ENCODE measurements at places on chromosomes 1 and 21.

GRCh38 chr1:41242342-41243078 is 404 bp upstream of the SCMH1 start:
- DNase-seq, result no peak

GRCh38 chr1:112576240-112576639 is 42.7 kb downstream of the ST7L start:
- no peak for DNase-seq

DNA sequence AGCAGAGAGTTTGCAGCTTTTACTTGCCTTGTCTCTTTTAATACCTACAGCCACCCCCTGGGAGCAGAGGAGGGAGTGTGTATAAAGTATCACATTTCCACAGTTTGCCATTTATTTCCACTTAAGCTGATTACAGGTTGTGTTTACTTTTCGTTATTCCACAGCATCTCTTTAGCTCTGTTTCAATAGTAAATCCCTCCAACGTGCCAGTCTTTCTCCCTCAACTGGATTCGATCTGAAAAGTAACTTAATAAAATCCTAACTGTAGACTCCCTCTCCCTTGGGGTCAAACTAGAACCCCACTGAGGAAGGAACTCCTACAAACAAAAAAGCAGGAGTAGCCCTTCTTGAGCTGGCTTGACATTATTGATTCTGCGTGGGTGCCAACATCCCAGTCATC is 3.1 kb upstream of the FCGR2A start:
- DNase-seq, result no peak

DNA sequence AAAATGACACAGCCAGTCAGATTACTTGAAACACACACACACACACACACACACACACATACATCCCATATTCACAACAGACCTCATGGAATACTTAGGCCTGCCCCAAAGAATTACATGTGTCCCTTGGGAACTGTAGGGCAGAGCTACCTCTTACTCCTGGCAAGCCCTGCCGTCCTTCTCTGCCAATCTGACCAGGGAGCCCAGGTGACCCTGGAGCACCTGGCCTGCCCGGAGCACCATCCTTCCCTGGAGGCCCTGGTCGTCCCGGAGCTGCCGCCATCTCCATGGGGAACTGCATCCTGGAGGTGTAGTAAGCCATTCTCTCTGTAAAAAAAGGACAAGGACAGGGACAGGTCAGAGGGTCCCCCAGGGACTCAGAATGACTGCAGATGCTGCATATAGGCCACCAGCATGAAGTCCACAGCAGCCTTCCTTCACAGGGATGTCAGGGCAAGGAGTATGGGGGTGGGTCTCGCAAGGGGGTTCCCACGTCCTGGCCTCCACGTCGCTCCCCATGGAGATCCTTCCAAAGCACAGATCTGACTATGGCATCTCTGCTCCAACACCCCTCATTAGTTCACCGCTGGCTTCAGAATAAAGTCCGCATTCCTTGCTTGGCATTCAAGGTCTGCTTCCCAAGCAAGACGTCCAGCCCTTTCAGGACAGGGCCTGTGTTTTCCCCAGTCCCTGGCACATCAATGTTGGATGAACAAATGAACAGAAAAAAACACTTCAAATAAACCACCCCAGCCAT is 9.2 kb upstream of the PEF1 start:
- DNase-seq, result no peak

DNA sequence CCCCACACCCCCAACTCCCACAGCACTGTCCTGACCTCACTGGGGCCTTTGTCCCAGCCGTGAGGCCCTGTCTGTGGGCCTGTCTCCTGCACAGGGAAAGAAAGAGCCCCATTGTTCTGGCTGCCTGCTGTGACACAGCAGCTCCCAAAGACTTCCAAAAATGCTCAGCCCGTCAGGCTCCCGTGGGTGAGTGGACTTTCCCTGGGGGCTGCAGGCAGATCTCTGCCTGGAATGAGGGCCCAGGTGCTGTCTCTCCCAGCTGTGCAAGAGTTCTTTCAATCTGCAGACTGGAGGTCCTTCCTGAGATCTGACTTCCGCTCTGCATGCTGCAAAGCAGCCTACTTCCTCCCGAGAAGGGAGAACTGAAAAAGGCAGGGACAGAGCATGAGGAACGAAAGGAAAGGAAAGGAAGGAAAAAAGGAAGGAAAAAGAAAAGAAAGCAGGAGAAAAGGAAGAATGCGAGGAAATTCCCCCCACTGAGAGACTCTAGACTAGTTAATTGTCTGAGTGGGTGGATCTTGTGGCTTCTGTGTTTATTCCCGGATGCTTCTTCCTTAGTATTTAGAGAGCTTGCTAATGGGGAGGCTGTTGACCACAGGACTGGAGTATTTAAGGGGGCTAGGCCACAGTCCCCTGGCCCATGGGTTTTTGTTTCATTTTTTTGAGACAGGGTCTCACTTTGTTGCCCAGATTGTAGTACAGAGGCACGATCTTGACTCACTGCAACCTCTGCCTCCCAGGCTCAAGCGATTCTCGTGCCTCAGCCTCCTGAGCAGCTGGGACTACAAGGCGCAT is 15.0 kb downstream of the NES start:
- no peak for DNase-seq

DNA sequence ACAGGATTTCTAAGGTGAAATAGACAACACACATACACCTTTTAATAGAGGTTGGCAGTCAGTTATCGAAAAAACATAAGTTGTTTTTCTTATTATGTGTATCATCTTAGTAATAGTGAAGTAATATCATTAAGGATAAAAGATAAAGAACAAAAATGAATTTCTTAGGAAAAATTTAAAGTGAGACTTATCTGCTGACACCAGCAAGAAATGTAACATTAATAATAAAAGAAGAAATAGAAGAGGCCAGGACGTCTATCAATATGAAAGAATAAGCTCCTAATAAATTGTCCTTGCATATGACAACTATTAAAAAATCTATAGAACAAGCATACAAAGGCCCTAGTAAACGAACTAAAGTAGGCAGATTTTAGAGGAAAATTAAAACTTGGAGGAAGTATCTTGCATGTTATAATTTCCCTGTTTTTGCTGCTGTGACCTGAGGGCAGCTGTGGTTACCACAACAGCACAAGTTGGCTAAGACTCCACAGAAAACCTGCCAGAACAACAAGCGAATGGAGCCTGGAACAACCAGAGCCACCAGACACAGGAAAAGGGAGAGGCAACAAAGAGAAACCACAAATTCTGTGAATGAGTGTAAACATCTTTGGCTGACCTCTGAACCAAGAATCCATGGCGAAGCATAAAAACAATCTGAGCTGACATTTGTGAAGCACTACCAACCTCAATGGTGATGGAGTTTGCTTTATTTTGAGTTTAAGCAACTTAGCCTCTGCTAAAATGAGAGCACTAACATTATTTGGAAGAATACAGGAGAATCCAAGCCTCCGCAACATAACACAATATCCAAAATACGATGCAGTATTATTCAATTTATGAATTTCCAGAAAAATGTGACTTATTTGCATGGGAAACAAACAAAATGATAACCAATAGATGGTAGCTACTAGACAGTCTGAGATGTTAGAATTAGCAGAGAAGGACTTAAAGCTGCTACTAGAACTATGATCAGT is 207.5 kb downstream of the KCNT2 start:
- peak; percentile 85 for DNase-seq

- no peak for DNase-seq
Measured at GRCh38 chr1:61116421-61116820, 34.1 kb downstream of the NFIA start.

DNA sequence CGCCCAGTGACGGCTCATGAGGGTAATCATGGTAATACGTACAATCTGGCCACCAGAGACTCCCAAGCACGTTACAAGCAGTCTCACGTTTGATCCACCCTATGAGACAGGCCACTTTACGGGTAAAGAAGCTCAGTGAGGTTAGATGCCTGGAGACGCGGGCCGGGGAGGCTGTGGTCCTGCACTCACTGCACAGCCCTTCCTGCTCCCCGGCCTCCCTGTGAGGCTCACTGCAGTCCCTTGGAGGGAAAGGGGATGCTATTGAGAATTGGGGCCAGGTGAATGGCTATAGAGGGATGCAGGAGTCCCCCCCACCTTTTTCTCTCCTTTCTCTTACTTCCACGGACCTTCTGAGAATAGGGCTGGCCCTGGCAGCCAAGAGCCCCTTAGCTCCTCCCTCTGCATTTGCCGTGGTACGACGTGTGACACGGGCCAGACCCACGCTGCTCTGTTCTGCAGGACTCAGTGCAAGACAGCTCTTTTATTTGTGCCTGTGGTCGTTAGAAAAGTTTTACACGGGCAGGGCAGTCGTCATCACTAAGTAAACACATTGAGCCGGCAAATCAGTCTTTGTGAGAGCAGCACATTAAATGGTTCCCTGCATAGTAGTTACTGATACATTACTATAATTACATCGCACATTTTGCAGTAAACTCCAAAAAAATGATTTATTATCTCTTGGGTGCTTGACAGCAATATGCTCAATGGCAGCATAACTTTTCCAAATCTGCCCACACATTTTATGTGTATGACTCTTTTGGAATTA is 18.8 kb downstream of the KIF26B start:
- no peak for DNase-seq

DNA sequence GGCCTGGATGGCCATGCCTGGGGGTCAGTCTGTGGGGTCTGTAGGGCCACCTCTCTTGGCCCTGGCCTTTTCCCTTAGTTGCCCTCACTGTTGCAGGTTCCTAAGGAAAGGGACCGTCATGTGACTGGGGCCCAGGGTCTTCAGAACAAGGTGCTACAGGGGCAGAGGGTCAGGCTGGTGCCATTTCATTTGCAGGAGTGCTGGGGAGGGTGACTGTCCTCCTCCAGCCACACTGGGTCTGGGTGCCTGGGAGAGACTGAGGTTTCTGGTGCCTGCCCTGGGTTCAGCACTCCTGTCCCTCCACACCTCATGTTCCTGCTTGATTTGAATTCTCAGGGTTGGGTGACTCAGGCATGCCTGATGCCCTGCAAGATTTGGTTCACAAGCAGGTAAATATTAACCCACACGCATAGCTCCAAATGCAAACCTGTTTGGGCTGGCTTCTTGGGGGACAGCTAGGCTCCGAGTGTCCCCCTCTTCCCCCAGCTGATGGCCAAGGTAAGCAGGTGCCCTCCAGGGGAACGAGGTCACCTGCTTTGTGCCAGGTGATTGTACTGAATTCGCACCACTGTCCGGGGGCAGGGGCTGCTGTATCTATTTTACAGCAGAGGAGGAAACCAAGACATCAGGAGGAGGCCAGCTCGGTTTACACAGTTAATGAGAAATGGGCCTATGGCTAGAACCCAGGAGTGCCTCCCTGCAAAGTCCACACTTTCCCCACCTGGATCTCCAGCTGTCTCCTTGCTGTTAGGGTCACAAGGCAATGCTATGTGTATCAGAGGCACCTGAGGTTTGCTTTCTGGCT is 20.3 kb downstream of the ARHGEF10L start:
- DNase-seq, result no peak

GRCh38 chr1:58284225-58284510 is 262.4 kb downstream of the OMA1 start:
- DNase-seq, result no peak

GRCh38 chr1:78079580-78079979 is 33.8 kb downstream of the GIPC2 start:
- DNase-seq, result no peak

GRCh38 chr1:240765732-240766363 is 153.9 kb upstream of the GREM2 start:
- no peak for DNase-seq

- DNase-seq, result no peak
Measured at GRCh38 chr1:53688381-53689102, 50.4 kb downstream of the GLIS1 start.

- no peak for DNase-seq
Measured at GRCh38 chr1:157110003-157110402, 10.4 kb upstream of the ETV3L start.

GRCh38 chr1:56336982-56337381 is 242.4 kb downstream of the PLPP3 start:
- no peak for DNase-seq

GRCh38 chr21:31743712-31744111 is 11.8 kb upstream of the SCAF4 start:
- DNase-seq, result no peak

DNA sequence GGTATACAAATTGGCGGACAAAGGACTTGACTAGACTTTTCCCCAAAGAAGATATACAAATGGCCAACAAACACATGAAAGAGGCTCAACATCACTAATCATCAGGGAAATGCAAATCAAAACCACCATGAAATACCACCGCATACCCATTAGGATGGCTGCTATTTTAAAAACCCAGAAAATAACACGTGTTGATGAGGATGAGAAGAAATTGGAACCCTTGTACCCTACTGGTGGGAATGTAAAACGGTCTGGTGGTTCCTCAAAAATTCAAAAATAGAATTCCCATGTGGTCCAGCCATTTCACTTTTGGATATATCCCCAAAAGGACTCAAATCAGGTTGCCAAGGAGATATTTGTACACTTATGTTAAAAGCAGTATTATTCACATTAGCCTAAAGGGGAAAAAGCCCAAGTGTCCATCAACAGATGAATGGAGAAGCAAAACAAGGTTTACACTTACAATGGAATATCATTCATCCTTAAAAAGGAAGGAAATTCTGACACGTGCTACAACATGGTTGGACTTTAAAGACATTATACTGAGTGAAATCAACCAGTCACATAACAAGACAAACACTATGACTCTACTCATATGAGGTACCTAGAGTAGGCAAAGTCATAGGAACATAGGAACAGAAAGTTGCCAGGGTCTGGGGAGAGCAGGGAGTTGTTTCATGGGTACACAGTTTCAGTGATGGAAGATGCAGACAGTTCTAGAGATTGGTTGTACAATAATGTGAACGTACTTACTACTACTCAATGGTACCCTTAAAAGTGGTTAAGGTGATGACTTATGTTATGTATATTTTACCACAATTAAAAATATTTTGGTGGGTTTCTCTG is 17.0 kb downstream of the CD34 start:
- no peak for DNase-seq

GRCh38 chr1:157112186-157112867 is 12.7 kb upstream of the ETV3L start:
- DNase-seq, result no peak

- no peak for DNase-seq
Measured at GRCh38 chr1:27297903-27298302, 24.1 kb upstream of the TMEM222 start.

DNA sequence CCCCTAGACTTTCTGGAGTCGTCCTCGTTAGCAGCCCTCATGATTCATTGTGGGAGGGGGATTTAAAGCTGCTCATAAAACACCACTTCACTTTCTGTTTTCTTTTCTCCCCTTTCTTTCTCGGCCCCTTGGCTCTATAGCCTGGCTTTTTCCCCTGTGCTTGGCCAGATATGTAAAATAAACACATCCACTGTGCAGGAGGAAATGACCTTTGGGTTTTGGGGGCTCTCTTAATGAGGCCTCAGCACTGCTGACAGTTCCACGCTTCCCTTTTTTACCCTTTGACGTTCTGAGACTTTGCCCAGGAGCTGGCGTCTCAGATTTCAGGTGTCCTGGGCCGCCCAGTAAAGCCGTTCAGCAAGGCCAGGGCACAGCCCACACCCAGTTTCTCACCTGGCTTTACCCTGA is 65.7 kb downstream of the RUNX3 start:
- DNase-seq, result no peak

GRCh38 chr1:36911561-36912364 is 122.6 kb downstream of the GRIK3 start:
- no peak for DNase-seq

GRCh38 chr1:59242370-59242769 is 54.5 kb upstream of the FGGY start:
- DNase-seq, result no peak
